Natural killer cell (primary cell): ENCODE measurements at places on chromosomes 16 and 17. TPM values are rescaled to one million over a fixed set of nuclear protein-coding genes. Genes with fewer than 3 reads are reported as not detected.

Gene MAP2K4
- total RNA-seq = 33.7 TPM

Gene OMG
- 0.96 TPM for total RNA-seq

Gene MSRB1
- total RNA-seq = 19.9 TPM

GRCh38 chr17:61496174-61496956 is 44.1 kb downstream of the TBX4 start:
- no peak for DNase-seq

DNA sequence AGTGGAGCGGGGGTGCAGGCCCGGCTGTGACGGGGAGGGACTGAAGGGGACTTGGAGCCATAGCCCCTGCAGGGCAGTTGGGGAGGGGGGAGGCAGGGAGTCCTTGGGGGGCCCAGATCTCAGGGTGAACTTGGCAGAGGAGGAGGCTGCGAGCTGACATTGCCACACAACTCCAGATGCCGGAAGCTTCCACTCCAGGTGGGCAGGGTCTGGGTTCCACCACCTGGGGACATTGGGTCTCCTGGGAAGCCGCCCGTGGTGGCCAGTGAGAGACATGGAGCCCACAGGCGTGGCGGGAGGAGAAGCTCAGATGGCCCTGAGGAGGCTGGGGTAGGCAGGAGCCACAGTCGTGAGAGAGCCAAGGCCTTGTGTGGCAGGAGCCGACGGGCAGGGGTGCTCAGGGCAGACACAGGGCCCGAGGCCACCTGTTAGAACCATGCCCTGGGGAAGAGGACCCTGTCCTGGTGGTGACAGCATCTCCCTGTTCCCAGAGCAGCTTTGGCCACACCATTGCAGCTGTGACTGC is 18.2 kb upstream of the GAA start:
- DNase-seq = no peak

DNA sequence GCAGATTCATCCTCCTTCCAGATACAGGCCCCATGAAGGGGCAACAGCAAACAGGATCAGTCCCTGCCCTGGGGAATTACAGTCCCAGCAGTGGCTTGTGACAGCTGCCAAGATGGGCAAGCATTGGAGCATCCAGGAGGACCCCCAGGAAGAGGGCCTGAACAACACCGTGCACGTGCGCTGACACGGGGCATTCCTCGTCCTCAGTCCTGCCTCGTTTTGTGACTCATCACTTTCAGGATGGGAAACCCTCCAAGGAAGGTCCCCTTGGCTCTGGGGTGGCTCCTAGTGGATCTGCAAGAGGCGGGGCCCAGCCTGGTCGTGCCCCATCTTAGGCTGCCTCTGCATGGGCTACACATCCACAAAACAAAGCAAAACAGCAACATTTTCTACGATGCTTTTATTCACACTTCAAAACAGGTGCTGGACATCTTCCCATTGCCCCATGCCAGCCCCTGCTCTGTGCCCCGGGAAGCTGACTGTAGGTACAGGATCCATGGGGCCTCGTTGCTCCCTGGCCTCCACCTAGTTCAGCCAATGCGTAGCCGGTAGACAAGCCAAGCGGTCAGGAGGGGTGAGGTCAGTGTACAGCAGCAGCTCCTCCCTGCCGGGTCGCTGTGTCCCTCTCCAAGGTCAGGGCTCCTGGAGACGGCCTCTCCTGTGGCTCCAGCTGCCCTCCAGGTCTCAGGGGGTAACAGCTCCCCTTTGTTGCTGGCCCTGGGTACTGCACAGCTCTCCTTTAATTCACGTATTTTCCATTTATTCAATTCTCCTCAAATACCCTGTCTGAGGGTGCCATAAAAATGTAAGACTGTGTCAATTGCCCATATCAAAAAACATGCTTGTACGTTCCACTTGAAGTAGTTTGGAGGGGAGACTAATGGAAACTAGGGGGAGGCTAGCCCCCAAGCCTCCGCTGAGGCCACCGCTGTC is 32.2 kb downstream of the ACTG1 start:
- DNase-seq = no peak
